Activated CD8-positive, alpha-beta memory T cell treated with anti-CD3 and anti-CD28 coated beads, Interleukin-2, amount 10 ng/mL, durations not matched to agents 7 days and 5 days (primary cell): ENCODE measurements at places on chromosomes 1 and 21.
A peak's percentile ranks its signal among the peaks of the same experiment; 100 is the strongest.

DNA sequence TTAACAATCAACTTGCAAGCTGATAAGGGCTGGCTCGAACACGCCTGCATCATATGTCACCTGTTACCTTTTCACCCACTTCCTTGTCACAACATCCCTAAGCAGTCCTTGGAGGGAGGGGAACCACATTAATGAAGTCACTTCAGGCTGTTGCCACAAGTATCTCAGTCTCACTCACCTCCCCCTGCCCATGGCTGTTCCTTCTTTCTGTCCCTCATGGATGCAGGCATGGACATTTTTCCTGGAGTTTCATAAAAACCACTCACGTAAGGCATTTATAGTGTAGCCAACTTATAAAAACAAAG is 76.8 kb upstream of the ANGPTL1 start:
- no peak for DNase-seq

DNA sequence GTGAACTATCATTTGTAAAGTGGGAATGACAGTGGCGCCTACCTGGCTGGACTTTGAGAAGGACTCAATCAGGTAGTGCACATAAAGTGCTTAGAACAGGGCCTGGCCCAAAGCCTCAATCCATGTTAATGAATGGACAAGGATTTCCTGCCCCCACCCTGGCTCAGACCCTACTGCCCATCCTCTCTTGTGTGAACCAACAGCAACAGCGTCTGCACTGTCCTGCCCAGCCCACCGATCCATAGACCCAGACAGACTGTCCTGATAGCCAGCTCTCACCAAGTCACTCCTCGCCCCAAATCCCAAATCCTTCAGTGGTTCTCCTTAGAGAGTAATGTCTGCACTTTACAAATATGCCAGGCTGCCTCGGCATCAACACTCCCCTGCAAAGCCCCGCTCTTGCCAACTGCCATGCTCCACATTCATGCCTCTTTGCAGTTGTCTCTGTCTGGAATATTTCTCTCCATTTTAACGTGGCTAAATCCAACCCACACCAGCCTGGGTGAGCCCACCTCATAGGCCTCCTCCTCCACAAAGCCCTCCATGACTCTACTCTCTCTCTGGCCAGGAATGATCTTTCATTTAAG is 157.6 kb upstream of the EDN2 start:
- no peak for DNase-seq

DNA sequence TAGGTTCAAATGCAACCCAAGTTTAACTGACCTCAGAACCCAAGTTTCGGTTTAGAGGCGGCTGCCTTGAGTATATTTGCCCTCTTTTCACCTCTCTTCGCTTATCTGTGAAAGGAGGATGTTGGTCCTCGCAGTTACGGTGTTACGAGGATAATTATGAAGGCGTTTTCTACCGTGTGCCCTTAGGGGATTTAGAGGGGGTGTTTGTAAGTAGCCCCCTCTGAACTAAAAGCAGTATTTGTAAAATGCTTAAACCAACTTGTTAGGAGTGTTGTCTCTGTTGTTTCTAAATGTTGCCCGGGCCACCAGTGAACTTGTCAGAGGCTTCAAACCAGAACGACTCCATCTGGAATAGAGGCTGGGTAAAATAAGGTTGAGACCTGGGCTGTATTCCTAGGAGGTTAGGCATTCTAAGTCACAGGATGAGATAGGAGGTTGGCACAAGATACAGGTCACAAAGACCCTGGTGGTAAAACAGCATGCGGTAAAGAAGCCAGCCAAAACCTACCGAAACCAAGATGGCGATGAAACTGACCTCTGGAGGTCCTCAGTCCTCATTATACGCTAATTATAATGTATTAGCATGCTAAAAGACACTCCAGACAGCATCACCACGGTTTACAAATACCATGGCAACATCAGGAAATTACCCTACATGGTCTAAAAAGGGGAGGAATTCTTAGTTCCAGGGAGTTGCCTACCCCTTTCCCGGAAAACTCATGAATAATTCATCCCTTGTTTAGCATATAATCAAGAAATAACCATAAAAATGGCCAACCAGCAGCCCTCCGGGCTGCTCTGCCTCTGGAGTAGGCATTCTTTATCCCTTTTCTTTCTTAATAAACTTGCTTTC is 1.0 kb upstream of the PSRC1 start:
- DNase-seq, result peak; percentile 71

- DNase-seq, result peak; percentile 14
Observed at GRCh38 chr1:22290611-22291010, 147.7 kb upstream of the WNT4 start.

DNA sequence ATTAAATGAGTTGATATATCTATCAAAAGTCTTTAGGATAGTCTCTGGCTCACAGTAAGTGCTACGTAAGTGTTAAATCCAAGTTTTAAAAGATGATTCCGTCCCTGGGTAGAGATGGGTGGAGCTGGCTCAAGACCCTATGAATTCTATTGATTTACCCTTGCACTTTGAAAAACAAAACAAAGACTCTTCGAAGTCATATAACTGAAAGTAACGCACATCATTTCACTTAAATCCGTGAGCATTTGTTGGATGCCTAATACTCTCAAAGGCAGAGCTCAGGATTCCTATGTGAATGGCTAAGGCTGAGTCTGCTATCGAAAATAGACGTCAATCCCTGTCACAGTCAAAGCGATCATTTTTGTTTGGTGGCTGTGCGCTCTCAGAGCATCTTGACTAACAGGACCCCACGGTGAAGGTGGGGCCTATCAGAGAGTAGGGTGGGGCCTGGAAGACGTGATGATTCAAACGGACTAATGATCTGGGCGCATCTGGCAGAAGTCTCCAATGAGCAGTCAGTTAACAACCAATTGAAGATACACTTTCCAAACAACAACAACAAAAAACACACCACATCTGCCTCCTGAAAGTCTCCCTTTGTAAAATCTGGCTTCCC is 1.2 kb upstream of the NUCKS1 start:
- no peak for DNase-seq

DNA sequence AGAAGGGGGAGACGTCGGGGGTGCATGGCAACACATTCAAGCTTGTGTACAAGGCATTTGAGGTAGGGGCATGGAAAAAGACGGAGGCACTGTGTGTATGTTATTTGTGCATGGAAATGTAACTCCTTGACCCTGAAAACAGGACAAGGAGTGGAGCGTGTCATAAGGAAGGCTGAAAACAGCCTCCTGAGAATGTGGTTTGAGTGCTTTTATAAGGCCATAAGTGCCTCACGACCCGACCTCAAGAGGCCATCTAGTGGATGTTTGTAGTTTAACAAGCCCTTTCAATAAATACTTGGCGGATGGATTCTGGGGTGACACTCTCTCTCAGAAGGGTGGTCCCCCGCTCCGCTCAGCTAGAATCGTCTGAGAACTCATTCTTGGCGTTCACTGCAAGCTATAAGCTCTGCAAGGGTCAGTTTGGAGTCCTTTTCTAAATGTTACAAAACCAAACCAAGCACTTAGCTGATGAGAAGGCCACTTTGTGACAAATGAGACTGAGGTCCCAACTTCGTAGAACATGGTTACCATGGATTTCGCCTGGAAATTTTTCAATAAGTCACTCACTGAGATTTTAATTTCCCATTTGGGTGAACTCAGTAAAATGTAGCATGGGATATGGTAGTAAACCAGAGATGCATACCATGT is 38.8 kb upstream of the CLCA4 start:
- DNase-seq, result no peak

GRCh38 chr1:184911103-184911745 is 63.1 kb downstream of the NIBAN1 start:
- DNase-seq, result no peak

- DNase-seq, result no peak
Observed at GRCh38 chr1:19723874-19724273, 59.2 kb downstream of the HTR6 start.

GRCh38 chr1:77579547-77579946 is 102.9 kb downstream of the ZZZ3 start:
- no peak for DNase-seq

DNA sequence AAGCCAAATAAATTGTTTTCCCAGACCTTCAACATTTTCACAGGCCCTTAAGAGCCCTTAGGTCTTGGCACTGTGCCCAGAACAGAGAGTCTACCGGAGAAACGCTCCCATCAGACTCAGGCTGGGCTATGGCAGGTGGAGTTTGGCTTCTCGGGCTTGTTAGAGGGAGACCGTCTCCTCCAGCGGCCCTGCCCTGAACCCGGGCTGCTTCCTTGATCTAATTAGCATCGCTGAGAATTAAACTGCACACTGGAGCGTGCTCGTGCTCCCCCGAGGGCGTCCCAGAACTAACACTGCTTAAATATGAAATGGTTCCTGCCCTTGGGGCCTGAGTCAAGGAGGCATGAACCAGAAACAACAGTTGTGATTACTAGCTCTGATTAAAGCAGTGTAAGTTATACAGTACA is 634.4 kb downstream of the MATN1 start:
- no peak for DNase-seq

DNA sequence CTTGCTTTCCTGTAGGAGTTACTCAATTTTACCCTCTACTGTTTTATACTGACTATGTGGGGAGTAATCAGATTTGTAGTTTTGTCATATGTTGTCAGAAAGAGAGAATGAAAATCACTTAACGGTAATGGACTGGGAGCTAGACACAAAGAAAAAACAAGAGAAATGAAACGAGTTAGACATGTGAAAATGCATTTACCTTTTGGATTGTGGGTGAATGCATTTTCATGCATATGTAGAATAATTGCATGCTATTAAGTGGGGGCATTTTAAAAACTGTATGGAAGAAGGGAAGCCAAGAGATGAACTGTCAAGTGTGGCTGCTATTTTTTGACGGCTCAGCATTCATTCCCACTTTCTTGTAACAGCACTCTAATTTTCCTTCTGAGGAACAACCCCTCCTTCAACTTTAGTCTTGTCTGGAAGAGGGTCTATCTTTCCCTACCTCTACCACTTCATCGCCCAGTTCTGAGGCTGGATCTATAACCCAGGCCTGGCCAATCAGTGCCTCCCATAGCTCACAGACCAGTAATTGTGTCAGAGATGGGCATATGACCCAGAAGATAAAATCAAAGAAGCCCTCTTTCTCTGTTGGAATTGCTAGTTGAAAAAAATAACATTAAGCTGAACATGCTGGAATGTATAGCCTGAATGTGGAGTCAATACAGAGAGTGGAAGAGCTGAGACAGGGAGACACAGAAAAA is 5.2 kb upstream of the ZNF697 start:
- no peak for DNase-seq

- no peak for DNase-seq
Observed at GRCh38 chr1:165679282-165680036, 18.9 kb downstream of the ALDH9A1 start.

GRCh38 chr1:165888552-165888920 is 61.1 kb downstream of the UCK2 start:
- no peak for DNase-seq

DNA sequence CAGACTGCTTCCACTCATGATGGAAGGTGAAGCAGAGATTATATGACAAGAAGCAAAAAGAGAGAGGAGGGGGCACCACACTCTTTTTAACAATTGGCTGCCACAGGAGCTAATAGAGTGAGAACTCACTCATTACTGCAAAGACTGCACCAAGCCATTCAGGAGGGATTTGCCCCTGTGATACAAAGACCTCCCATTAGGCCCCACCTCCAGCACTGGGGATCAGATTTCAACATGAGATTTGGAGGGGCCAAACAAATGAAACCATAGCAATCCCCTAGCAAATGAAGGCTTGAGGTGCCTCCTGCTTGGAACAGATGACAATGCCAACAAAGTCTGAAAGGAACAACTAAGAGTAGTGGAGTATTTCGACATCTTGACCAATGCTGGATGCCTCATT is 122.5 kb upstream of the COA6 start:
- no peak for DNase-seq

GRCh38 chr1:97451046-97451826 is 469.6 kb downstream of the DPYD start:
- no peak for DNase-seq

DNA sequence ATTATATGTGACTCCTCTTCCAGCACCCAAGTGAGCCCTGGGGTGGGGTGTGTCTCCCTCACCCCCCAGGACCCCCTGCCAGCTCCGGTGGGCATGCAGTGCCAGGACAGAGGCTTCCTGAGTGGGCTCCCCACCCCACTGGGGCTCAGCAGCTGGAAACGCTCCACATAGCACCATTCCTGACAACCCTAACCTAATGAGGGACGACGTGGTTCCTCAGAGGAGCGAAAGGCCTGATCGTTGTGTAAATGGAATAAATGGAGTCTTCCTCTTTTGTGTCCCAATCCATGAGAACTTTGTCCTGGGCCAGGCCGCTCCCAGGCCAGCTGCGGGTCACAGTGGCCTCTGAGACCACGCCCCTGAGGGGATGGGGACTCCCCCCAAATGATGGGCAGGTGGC is 1.8 kb upstream of the TSPEAR start:
- DNase-seq, result peak; percentile 22

DNA sequence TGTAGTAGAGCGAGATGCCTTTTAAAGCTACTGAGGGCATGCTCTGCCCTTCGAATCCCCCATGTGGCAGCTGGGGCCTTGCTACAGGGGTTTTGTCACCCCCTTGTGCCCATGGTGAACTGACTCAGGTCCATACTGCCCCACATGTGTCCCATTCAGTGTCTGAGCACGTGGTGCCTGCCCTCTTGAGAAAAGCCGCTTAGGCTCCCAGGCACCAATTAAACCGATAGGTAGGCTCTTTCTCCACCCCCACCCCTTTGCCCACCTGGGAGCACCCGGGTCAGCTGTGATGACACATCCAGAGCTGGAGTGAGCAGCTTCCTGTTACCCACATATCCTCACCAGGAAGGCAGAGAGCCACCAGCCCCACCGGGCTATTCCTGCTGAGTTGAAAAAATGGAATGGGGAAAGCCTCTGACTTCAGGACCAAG is 30.5 kb downstream of the TMCC2 start:
- no peak for DNase-seq

GRCh38 chr1:47030170-47030805 is 6.8 kb downstream of the CYP4X1 start:
- no peak for DNase-seq

- no peak for DNase-seq
Observed at GRCh38 chr1:224565186-224565585, 50.9 kb upstream of the CNIH3 start.

GRCh38 chr1:103489935-103490334 is 35.6 kb upstream of the RNPC3 start:
- no peak for DNase-seq

GRCh38 chr1:44227211-44227610 is 13.9 kb downstream of the DMAP1 start:
- no peak for DNase-seq

DNA sequence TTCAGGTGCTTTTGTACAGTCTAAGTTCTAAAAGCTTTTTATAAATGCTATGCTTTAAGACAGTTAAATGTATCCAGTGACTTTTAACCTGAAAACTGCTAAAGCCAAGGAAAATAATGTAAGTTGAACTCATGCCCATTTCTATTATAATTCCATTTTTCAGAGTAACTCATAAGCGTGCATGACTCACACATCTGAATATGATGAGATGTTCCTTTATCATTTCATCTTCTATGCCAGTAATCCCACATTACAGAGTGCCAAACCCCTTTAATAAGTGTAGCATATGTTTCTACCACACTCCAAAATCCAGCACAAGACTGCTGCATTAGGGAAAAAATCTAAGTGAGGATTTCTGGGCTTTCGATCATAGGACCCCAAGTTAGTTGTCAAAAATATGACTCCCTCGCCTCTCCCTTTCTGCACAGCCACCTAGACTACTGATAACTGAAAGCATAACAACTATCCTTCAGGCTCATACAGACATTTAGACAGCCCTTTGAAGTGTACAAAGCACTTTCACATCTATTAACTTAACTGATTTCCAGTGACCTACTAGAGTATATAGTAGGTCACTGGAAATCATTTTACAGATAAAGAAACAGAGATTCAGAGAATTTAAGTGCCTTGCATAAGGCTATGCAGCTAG is 45.3 kb downstream of the JAK1 start:
- DNase-seq, result no peak
